ENCODE measurements at places on chromosomes 11 and 22.

DNA sequence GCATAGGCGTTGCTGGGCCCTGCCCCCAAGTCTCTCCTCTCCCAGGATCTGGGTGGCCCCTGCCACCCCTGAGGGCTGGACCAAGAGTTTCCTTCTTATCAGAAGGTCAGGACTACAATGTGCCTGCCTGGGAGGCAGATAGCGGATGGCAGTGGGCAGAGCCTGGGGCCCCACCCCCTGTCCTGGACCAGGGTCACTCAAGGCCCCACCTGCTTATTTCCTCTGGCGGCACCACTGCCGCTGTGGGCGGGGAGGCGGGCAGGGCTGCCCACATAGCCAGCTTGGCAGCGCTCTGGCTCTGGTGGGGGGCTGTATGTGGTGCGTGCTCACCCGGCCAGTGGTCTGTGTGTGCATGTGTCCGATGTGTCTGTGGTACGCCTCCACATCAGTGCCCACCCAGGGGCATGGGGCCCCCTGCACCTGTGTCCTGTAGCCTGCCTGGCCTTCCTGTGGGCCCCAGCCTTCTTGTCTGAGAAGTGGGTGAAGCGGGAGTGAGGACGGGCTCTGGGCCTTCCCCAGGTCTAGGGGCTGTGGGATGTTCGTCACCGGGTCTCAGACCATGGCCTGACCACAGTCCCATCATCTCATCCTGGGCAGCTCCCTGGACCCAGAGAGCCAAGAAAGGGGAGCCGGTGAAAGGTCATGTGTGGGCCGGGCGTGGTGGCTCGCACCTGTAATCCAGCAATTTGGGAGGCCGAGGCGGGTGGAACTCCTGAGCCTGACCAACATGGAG, 3.0 kb downstream of the GAS2L1 start:
- DNase-seq: no peak

DNA sequence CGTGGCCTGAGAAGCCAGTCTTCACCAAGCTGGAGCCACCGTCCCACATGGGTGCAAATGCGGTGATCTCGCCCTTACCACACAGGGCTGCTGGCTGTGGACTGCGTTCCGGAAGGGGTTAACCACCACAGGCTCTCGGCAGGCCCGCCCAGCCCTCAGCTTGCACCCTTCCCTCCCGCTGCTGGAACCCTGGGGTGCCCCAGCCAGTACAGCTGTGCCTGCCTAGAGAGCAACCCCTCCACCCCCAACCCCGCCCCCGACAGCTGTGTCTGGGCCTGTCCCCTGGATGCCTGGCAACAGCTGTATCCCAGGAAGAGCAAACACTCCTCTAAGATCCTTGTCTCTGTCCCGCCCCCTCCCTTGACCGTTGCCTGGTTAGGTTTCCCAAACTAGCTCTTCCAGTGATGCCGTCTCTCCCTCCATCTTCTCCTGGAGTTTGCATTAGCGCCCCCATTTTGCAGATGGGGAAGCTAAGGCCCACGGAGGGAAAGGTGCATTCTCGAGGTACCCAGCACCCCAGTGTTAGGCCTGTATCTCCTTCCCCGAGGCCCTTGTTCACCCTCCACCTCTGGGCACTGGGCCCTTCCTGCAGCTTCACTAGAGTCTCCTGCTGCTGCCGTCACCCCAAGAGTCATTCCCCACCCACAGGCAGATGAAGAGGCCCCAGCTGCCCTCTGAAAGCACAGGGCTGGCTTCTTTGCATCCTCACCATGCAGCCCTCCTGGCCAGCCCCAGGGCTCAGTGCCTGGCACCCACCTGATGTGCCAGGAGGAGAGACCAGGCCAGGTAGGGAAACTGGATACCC, 12.6 kb upstream of the COX8A start:
- peak; percentile 37 for DNase-seq

DNA sequence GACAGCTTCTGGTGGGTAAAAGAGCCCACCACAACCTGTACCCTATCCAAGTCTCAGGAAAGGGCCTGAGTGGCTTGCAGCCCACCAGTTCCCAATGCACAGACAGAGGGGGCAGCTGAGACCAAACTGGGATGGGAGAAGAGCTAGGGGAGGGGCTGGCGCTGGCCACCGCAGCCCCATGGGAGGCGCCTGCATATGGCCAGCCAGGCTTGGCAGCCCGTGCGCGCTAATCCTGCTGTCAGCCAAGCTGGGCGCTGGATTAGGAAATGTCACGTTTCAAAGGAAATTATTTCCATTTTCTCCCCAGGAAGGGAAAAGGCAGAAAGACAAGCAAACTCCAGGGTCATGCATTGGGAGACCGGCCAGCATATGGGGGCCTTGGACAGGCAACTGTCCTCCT, 236.8 kb downstream of the BUD13 start:
- no peak for DNase-seq

- DNase-seq: no peak
Observed at GRCh38 chr11:79381036-79381435, 59.8 kb downstream of the TENM4 start.

DNA sequence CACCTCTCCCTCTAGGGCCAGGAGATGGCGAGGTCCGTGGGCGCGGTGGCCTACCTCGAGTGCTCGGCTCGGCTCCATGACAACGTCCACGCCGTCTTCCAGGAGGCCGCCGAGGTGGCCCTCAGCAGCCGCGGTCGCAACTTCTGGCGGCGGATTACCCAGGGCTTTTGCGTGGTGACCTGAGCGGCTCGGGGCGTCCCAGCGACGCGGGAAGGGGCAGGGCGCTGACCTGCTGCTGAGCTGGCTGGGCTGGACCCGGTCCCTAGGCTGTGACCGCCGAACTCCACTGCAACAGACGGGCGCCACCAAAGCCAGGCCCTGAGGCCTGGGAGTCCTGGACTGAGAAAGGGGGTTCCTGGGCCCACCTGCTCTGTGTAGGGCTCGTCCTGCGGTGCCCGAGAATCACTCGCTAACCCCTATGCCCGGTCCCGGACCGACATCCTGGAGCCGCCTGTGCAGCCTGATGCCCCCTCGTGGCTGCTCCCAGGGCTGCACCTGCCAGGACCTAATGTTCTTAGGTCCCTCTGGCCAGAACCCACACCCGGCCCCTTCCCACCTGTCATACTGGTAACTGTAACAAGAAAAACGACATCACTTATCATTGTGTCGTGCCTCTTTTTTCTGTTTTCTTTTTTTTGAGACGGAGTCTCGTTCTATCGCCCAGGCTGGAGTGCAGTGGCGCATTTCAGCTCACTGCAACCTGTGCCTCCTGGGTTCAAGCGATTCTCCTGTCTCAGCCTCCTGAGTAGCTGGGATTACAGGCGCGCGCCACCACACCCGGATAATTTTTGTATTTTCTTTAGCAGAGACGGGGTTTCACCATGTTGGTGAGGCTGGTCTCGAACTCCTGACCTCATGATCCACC, 15.0 kb downstream of the RHOD start:
- no peak for DNase-seq

DNA sequence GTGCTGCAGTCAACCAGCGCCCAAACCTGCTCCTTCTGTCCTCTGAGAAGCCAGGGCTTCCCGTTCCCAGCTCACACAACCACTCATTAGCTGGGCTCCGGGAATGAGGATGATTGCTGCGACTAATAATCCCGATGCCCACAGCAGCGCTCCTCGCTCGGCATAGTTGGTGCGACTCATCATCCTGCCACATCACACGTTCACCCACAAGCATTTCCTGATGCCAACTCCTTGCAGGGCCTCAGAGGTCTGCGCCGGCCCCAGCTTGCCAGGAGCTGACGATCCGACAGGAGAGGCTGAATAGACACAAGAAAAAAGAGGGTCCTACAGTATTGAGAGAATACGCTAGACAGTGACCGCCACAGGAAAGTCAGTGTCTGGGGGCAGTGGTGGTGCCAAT, 10.6 kb upstream of the CSNK1E start:
- no peak for DNase-seq

GRCh38 chr11:116409238-116409637, 363.5 kb downstream of the BUD13 start:
- no peak for DNase-seq

DNA sequence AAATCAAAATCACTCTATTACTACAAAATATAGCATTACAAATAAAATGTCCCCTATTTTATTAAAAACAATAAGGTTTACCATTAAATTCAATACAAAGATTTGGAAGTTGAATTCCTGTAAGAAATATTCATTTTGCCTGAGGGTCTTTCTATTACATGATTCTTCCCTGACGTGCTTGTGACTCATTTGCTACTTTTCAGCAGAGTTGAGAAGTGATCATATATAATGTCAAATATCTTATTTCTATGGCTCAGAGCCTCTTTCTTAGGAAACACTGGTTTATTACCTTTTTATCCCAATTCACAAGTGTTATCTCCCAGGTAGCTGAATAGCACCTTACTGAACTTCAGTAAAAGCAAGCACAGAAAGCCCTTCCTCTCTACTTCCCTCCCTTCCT, 65.2 kb upstream of the CNTN5 start:
- no peak for DNase-seq

GRCh38 chr11:2467695-2468055, 22.9 kb downstream of the KCNQ1 start:
- no peak for DNase-seq

GRCh38 chr11:46877580-46877979, 31.5 kb upstream of the CKAP5 start:
- no peak for DNase-seq

- no peak for DNase-seq
Observed at GRCh38 chr11:69468911-69469885, 12.3 kb upstream of the LINC01488 start.

DNA sequence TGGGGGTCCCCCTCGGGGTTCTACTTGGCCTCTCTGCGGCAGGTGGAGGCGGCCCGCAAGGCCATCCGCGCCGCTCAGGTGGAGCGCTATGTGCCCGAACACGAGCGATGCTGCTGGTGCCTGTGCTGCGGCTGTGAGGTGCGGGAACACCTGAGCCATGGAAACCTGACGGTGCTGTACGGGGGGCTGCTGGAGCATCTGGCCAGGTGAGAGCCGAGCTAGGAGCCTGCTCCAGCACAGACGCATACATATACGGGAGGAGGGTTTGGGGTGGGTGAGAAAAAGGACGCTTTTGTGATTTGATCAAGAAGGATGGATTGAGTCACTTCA, 415 bp downstream of the CENATAC start:
- DNase-seq: no peak

DNA sequence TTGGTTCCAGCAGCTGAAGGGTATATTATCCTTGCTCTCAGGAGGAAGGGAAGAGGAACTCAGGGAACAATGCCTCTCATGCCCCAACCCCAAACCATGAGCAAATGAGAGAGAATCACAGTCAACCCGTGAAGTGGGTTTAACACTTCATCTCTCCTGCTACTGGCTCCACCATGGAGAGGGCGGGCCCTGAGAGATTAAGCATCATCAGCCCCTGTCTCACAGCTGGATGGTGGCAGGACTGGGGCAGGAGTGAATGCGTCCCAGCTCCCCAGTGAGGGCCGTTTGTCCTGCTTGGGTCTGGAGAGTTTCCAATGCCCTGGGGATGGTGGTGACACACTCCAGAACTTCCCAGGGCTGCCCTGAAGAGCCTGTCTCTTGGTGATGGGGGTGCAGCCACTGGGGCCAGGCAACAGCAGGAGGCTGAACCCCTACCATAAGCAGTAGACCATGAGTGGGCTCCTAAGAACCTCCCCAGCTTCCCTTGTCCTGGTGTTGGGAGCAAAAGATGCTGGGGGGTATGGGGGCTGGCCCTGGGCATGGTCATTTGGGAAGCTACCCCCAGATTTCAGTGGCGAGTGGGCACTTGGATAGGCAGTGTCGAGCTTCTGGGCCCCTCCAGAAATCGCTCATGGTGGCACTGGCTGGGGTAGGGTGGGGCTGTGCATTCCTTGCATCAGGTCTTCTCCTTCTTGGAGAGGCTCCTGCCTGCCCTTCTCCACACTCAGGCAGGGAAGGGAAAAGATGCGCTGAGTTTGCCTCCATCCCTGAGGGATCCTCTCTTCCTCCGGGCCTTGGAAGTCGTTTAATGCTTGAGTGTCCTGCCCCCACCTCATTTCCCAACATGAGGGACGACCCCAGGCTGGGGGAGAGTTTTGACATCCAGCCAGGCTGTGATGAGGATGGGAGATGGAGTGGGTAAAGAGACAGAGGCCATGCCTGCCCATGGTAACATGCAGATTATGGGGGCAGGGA, 157.5 kb downstream of the ST3GAL4 start:
- no peak for DNase-seq

DNA sequence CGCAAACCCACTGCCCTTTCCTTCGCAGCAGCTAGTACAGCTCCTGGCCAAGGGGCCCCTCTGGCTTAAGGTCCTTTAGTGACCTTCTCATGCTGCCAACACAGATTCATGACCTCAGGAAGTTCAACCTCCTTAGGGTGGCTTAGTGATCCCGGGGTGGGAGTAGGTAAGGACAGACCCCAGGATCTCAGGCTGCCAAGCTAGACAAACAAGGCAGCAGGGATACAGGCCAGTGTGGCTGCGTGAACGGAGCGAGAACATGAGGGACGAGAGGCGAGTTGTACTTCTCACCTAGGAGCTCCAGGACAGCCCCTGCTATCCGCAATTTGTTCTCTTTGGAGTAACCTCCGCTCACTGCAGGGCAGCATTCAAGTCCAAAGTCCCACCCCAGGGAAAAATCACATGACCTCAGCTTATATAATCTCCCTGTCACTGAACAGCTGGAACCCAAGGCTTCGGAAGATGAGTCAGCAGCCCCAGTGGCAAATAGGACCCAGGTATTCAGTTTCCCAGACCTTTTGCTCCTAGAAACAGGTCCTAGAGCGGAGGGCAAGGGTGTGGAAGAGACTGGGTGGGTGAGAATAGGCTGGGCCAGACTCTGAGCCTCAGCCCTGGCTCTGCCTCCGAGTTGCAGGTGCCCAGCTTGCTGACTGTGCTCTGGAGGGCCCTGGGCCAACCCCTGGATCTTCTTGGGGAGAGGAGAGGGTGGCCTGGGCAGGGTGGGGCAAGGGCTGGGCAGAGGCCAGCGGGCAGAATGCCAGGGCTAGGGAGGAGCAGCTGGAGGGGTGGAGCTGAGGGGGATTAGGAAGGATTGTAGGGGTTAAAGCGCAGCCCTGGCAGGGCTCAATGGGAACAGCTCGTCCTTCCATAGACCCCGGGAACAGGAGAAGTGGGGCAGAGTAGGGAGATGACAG, 13.1 kb downstream of the USP2 start:
- DNase-seq: no peak

GRCh38 chr22:28012832-28013460, 93.9 kb upstream of the PITPNB start:
- DNase-seq: no peak

DNA sequence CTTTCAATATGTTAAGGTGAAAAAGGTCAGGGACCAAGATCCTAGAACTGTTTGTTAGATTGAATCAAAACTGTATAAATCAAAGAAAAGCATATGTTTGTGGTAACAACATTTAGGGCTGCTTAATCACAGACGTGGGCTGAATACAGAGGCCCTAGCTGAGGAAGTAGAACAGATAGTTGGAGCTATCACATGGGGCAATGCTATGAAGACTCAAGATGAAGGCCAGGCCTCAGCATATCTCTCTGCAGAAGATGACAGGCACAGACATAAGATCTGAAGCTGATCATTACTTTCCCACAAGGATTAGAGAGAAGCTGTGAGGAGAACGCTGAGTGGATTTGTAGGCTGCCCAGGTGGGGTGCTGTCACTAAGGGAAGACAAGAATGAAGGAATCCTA, 158.6 kb upstream of the CARD18 start:
- no peak for DNase-seq
